ENCODE measurements at places on chromosomes 5 and 9.

- DNase-seq: peak; percentile 64
These were observed 246.5 kb downstream of the PTPRD start for GRCh38 chr9:10366171-10366779.

DNA sequence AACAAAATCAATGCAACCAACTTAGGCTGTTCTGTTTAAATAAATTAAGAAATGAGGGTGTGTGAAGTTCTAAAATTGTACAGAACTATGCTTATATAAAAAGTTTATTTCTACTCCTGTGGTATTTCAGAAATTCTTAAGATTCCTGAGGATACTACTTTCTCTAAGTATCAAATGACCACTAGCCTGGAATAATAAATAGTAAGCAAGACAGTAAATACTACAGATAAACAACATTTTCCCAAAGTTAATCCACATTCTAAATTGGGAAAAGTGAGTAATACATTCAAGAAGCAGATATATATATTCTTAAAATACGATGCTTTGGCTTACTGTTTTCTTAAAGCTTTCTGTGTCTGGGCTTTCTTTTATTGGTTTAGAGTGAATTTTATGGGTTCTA, 29.5 kb downstream of the CCNH start:
- no peak for DNase-seq

DNA sequence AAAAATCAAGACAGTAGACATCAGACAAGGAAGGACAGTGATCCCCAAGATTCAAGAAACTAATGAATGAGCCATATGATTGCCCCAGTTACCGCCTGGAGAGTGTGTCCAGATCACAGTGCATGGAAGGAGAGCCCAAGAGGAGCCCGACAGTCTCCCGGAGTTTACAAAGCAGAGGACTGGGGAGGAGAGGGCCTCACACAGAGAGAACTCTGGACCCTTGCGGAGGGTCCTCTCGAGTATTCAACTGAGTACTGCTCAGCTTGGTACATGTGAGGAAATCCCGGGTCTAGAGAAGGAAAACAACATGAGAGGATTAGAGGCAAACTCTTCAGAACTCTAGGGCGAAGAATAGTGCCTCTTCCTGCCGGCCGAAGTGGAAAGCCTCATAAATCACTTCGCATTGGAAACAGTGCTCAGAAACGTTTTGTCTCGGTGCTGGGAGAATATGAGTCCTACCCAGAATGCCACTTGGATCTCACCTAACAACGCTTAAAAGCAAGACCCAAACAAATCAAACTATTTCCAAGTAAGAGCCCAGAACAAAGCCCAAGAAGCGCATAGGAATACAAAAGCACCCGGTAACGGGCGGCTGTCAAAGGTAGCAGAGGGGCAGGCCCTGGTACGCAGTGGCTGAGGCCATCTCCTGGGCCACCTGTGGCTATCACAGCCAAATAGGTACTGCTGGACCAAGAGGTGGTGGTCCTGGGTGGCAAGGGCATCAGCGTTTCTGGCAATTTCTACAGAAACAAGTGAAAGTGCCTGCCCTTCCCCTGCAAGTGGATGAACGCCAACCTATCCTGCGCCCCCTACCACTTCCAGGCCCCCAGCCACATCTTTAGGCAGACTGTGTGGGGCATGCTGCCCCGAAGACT, 36.0 kb downstream of the FAM78A start:
- no peak for DNase-seq

DNA sequence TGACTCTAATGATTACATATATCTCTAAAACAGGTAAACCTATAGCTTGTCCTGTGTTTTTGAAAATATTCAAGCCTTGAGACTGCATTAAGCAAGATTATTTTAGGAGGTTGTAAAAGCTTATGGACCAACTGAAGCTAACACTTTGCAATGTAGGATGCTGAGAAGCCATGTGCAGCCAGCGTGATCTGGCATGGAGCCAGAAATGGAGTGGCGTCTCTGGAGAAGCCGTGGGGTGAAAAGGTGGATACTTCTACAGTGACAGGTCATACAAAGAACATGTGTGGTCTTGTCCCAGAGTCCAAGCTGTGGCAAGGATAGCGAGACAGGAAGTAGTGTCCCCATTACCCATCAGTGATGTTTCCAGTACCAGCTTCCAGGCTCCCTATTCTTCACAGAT, 100.8 kb upstream of the CD180 start:
- no peak for DNase-seq

DNA sequence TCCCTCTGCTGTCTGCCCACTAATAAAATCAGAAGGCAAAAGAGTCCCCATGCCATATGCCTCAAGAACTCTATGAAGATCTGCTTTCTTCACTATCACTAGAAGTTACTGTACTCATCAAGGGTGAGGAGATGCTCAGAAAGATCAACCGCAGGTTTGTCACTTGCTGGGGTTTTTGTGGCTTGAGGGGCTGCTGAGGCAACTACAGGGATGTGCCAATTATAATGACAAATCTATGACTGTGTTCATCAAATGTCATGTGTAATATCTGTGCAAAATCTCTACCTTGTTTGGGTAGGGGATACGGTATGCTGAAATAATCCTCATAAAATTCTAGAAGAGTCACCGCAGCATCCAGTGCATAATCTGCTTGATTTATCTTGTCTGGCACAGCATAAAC, 13.0 kb downstream of the ERAP1 start:
- DNase-seq: no peak

GRCh38 chr9:27977931-27978330, 404.6 kb upstream of the C9orf72 start:
- DNase-seq: no peak

DNA sequence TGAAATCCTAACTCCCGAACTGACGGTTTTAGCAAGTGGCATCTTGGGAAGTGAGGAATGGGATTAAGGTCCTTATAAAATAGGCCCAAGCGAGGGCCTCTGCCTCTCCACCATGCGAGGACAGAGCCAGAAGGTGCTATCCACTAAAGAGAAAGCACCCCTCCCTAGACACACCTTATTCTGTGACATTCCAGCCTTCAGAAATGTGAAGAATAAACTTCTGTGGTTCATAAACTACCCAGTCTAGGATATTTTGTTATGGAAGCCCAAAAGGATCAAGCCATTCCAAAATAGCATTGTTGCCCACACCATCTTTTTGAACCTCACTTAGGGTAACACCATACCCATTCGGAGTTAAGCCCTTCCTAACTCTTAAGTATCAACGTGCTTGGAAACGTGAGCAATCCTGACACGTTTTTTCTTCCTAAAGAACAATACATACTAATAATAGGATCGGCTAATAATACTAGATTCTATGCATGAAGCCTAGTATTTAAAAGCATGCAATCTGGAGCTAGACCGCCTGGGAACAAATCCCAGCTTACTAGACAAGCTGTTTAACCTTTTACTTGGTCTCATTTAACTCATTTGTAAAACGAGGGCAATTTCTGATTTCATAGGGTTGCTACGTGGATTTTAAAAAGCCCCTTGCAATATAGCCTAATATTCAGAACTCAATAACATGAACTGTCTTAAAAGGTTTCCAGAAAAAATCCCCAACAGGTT, 1.1 kb upstream of the SMC2 start:
- DNase-seq: peak; percentile 23

DNA sequence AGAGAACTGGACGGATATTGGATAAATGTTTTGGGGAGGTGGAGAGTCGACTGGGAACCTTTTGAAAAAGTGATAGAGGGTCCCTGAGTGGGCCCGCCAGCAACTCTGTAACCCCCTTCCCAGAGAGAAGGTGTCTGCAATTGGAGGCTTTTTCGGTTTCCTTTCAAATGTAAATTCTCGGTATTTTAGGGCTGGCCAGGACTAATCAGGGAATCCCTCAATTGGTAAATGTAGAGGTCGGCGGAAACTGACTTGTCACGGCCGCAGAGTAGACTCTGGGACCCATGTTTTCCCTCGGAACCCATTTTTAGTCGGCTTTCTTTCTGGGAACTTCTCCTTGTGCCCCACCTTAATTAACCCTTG, 524 bp downstream of the CCNB1 start:
- peak; percentile 26 for DNase-seq

Data from NB4 (cell line).